Motor neuron (in vitro differentiated cells): ENCODE measurements at places on chromosomes 4 and X. TPM values are rescaled to one million over a fixed set of nuclear protein-coding genes. Genes with fewer than 3 reads are reported as not detected.

The RTL3 gene
- total RNA-seq: 0.08 TPM in 1 of 2 replicates, not detected in the other

The FABP2 gene
- 0.35 TPM in 1 of 2 replicates, not detected in the other for total RNA-seq

The PF4V1 gene
- total RNA-seq: not detected in 2 replicates

The TMEM35A gene
- 58.0 and 60.0 TPM in 2 replicates for total RNA-seq

The CTSO gene
- 0.83 and 1.0 TPM in 2 replicates for total RNA-seq

The ATG4A gene
- total RNA-seq: 8.1 and 10.3 TPM in 2 replicates
